ENCODE measurements at places on chromosomes 3 and 15.

- ATAC-seq: peak; percentile 20
These were observed 66.6 kb upstream of the ARL8B start for GRCh38 chr3:5055357-5056110.

DNA sequence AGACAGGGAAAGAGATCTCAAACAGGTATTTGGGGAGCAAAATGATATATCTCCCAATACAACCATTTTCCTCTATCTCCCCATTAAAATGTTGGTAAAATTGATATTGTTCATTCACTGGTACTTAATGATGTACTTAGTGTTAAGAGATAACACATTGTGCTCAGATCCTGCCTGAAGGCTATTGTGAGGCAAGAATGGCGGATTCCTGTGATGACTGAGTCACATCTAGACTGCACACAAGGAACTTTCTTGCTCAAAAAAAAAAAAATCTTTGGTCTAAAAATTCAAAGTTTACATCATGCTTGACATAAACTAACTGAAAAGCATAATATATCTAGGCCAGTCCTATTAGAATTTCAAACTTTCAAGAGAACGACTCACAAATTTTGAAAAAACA is 171.1 kb upstream of the TTC14 start:
- no peak for ATAC-seq

DNA sequence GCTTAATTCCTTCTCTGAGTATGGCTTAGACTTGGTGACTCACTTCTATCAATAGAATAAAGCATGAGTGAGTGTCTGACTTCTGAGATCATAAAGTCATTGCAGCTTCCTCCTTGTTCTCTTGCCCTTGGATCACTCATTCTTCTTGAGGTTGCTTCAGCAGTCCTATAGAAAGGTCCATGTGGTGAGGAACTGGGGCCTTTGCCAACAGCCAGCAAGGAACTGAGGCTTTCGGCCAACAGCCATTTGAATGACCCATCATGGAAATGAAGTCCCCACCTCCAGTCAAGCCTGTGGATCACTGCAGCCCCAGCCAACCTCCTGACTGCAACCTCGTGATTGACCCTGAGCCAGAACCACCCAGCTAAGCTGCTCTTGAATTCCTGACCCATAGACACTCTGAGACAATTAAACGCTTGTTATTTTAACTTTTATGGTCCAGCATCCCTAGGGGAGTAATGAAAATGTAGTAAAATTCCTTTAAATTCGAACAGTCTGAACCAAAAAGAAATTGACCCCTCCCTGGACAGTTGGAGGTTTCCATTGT is 84.5 kb downstream of the WDR76 start:
- no peak for ATAC-seq

DNA sequence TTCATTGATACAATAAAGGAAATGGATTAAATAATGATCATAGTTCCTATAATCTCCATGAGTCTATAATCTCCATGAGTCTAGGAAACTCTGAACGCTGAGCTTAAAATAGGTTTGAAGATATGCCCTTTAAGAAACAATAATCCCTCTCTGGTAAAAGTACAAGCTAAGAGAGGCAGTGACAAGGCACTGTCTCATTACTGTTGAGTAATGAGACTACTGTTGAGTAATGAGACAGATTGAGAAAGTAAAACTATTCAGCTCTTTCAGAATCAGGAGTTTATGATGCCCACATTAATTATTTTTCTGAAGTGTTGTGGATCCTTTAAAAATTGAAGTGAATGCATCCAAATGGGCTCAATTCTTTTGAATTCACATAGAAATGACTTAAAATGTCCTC is 235.5 kb upstream of the THRB start:
- ATAC-seq: no peak

DNA sequence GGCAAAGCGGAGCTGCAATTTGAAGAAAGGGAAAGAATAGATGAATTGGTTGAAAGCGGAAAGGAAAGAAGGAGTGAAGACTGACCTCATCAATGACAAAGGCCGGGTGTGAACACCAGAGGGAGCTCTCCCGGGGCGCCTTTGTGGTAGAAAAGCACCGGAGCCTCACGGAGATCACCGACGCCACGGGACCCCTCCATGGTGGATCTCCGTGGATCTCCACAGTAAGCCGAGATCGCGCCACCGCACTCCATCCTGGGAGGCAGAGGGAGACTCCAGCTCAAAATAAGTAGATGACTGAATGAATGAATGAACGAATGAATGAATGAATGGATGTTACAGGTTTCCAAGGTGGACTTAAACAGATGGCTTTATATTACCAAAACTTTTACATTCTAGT is 25.0 kb downstream of the GPR160 start:
- ATAC-seq: no peak

DNA sequence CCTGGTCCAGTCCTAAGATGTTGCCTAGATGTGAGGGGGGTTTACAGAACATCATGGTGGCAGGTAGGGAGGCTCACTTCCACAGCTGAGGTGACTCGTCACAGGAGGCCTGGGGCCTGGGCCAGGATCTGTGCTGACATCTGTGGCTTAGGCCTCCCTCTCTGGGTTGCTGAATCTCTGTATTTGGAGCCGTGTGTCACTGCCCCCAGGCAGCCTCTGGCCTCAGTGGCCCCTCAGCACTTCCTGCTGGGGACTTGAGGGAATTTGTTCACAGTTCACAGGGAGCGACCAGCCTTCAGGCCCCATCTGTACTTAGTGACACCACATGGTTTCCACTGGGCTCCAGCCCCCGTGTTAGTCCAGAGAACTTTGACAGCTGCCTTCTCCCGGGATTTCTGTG is 41.7 kb upstream of the ADAMTSL3 start:
- ATAC-seq: no peak

DNA sequence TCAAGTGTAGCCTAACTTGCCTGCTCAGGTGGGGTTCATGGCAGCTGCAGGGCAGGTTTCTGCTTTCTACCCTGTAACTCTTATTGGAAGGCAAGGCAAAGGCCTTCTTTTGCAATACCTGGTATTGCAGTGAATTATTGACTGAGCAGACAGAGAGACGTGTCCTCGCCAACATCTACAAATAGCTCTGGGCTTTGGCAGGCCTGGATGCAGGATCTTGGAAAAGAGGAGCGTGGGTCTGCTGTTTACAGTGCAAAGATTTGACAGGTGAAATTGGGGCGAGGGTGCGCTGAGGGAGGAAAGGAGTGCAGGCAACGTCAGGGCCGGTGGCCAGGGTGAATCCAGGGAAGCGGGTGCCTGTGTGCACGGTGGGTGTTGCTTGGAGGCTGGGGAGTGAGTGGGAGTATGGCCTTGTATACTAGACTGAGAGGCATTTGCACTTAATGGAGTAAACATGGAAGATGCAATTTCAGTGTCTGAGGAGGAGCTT is 44.5 kb downstream of the ST6GAL1 start:
- no peak for ATAC-seq

- ATAC-seq: no peak
These were observed 92.5 kb upstream of the MB21D2 start for GRCh38 chr3:193010191-193010590.

DNA sequence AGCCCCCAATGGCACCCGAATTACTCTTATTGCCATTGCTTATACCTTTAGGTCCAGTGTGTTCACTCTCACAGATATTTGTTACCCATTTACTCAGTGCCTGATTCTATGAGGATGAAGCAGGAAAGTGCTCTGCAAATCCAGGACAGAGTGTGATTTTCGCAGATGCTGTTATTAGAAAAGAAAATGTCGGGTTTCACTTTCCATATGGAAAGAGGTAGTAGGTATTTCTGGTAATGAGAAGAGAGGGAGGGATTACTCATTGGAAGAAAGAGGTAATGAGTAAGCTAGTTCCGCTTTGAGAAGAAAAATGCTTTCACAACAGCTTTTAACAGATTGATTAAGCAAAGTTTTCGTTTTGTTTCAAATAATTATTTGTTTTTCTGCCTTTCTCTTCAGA is 336.3 kb upstream of the CFAP20DC start:
- ATAC-seq: peak; percentile 39

DNA sequence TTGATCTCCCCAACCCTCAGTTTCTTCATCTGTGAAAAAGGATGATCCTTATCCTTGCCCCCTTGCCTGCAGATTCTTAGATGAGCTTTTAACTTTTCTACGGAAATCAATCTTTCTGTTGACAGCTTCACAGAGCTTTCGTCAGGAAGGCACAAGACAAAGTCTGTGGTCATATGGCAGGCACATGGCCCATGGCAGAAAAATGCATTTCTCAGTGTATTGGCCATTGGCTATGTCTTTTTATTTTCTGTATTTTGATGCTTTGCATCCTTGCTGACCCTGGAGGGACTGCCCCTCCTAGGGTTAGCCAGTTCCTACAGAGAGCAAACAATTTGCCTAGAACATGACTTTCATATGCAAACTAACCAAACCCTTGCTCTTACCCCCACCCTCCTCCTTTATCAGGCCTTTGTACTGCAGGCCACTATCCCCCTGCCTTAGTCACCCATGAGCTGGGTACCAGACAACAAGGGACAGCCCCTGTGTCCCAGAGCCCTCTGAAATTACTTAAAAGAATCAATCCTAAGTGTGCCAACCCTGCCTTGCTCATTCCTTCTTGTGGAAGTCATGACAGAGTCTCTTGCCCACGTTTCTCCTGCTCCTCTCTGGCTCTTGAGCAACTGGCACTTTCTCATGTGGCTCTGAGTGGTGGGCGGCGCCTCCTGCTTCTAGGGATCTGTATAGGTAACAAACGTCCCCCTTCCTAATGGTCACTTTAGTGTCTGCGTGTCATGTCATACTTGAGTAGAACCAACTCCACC is 24.1 kb upstream of the NOX5 start:
- ATAC-seq: peak; percentile 19

- no peak for ATAC-seq
These were observed 64.3 kb downstream of the MGLL start for GRCh38 chr3:127758013-127758412.

DNA sequence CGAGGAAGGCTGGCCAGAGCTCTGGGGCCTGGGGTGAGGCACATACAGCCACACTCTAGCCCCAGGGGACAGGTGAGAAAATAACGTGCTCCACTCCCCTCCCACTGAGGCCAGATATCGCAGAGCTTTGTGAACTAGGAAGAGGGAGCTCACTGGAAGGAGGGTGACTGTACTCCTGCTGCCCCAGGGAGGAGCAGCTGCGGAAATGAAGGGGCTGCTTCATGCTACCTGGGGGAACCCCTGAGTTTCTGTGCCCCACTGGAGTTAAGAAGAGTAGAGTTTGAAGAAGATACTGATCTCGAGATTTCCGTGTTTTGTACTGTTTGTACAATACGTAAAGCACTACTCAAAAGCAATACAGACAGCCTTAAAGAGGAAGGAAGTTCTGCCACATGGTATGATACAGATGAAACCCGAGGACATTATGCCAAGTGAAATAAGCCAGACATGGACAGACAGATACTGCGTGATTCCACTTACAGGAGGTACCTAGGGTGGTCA is 44.6 kb downstream of the CMTM6 start:
- peak; percentile 46 for ATAC-seq

- no peak for ATAC-seq
These were observed 10.7 kb downstream of the SLC33A1 start for GRCh38 chr3:155843569-155843968.

- ATAC-seq: no peak
These were observed 127.3 kb downstream of the FEZF2 start for GRCh38 chr3:62246094-62246493.

GRCh38 chr3:173019378-173019777 is 121.7 kb downstream of the SPATA16 start:
- no peak for ATAC-seq

- ATAC-seq: no peak
These were observed 76.0 kb upstream of the NECTIN3 start for GRCh38 chr3:110995461-110996231.

DNA sequence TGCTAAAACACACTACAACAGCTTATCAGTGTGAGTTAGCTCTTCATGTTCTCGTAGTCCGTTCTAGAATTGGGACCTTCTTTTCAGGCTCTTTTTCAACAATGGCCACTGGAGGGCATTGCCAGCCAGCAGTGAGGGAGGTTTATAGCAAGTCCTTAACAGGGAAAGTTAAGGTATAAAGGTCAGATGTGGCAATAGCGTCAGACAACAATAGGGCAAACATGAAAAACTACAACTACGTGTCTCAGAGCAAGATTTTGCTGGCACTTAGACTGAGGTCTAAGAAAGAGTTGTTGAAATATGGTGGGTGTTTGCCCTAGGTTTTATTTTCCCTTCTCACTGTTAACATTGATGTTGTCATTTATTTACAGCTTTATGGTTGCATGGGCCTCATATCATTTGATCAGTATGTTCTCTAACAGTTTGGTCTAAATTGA is 161.4 kb downstream of the GMNC start:
- ATAC-seq: peak; percentile 35

DNA sequence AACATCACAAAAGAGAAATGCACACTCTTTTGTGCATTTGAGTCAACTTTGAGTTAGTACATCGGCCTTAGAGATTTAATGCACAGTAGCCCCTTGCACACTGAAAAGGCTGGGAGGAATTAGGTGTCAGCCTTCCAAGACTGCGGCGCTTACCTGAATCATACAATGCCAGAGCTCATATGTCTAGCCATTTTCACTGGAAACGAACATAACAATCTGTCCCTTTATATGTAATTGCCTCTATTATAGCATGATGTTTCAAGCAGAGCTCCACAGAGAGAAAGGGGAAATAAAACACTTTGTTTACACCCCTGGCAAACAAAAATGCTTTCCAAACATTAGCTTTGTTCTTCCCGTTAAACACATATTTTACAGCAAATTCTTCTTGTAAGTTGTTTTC is 315.7 kb upstream of the SLCO3A1 start:
- ATAC-seq: no peak

DNA sequence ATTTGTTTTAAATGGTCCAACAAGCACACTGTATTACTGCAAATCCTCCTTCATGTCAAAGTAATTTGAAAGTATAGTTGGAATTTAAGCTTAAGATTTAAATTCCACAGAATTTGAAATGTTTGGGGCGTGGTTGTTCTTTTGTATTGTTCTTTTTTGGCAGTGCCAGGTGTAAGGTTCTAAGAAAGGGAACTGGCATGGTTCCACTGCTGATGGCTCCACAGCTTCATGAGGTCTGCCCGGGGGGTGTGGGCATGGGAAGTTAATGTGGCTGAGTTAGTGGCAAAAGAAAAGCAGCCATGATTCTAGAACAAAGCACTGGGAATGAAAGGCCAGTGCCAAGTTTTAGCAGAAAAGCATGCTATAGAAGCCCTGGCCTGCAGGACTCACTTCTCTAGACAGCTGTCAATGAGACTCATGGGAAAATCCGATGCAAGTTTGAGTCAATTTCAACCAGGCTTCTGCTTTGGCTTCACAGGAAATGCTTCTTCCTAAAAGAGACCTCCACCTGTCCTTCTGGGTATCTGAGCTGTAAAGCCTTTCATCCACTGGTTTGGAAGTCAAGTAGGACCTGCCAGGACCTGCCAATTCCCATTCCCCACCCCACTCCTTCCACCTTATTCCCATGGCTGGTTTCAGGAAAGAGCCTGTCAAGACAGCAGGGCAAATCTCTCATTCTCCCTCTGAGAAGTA is 18.9 kb downstream of the CDCP1 start:
- no peak for ATAC-seq
